ENCODE measurements at places on chromosomes 5 and 9.

- no peak for DNase-seq
Measured at GRCh38 chr9:134486596-134486995, 155.0 kb upstream of the COL5A1 start.

- no peak for DNase-seq
Measured at GRCh38 chr5:110018509-110018908, 328.8 kb downstream of the MAN2A1 start.

DNA sequence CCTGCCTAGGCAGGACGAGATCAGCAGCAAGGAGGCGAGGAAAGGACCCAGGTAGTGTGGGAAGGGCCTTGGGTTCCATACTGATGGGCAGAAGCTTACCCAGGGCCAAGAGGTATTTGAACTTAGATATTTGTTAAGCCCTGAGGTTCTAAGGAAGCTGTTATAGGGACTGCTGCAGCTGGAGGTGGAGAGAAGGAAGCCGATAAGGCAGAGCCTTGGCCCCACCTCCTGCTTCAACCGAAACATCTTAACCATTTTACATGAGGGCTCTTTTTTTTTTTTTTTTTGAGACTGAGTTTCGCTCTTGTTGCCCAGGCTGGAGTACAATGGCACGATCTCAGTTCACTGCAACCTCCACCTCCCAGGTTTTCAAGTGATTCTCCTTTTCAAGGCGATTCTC, 8.6 kb upstream of the AQP3 start:
- no peak for DNase-seq

DNA sequence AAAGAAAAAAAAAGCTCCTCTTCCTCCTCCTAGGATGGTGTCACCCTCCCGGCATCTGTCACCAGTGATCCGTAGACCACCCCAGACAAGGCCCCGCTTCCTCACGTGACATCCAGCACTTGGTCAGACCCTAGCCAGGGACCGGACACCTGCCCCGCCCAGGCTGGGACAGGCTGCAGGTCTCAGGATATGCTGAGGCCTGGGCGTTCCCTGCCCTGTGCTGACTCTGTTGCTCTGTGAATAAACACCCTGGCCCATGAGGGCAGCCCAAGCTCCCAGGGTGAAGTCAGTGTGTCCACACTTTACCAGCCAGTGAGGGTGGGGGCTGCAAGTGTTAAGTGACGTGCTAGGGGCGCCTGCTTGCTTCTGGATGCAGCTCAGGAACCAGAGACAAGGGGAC, 5.6 kb downstream of the EDF1 start:
- DNase-seq, result no peak

DNA sequence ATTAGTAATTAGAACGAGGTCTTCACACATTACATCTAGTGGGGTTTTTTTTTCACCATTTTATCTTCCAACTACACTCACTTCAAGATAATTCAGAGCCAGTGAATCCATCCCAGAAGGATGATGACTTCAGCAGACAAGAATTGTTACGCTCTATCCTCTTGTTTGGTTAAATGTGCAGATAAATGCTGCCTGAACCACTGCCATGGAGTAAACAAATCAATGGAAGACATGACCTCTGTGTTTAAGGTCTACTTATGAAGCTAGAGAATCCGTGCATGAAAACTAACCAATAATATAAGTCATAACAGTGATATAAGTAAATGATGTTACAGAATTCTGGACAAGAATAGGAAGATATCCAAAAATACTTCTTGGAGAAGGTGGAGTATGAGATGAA, 602.6 kb downstream of the TLR4 start:
- DNase-seq, result no peak

DNA sequence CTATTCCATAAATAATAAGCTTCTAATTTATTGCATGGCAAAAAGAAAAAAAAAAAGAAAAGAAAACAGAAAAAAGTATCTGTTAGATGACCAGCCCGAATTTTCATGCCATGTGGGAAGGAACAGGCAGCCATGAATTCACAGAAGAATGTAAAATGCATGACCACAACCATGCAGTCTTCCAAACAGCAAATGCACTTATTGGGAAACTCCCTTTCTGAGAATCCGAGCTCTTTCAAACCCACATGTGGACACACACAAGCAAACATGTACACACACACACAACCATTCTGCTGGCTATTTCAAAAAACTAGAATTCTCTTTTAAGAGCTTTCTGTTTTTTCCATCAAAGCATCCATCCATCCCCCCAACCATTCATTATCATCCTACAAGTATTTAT, 236.1 kb downstream of the DNAH5 start:
- no peak for DNase-seq

DNA sequence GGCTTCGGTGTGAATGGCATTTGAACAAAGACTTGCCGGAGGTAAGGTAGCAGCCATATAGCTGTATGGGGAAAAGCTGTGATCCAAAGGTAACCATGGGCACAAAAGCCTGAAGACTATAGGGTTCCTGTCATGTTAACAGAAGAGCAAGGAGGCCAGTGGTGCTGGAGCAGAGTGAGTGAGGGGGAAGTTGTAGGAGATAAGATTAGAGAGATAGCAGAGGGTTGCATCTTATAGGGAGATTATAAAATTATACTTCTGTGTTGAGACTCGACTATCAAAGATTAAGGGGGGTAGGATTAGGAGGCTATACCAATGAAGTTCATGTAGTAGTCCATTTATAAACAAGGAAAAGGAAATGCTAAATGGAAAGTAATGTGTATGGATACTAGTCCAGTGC, 3.3 kb downstream of the NCBP1 start:
- no peak for DNase-seq

- no peak for DNase-seq
Measured at GRCh38 chr9:73090214-73090613, 61.5 kb upstream of the ANXA1 start.

- no peak for DNase-seq
Measured at GRCh38 chr5:90983148-90983547, 400.0 kb downstream of the ARRDC3 start.

- no peak for DNase-seq
Measured at GRCh38 chr9:86122311-86122710, 23.0 kb upstream of the GOLM1 start.

DNA sequence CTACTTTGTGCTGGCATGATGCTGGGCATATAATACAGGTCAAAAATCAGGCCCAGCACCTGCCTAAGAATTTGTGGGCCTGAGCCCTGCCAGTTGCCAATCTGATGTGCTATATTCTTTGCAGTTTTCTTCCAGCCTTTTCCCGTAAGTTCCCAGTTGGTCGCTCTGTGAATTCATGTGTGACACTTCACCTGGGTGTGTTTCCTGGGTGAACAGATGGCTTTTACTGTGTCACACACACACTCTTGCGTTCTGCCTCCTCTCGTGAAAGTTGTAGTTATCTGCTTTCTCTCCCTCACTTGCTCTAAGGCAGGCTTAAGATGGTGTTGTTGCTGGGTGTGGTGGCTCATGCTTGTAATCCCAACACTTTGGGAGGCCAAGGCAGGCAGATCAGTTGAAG, 153.5 kb upstream of the DMRT1 start:
- no peak for DNase-seq

DNA sequence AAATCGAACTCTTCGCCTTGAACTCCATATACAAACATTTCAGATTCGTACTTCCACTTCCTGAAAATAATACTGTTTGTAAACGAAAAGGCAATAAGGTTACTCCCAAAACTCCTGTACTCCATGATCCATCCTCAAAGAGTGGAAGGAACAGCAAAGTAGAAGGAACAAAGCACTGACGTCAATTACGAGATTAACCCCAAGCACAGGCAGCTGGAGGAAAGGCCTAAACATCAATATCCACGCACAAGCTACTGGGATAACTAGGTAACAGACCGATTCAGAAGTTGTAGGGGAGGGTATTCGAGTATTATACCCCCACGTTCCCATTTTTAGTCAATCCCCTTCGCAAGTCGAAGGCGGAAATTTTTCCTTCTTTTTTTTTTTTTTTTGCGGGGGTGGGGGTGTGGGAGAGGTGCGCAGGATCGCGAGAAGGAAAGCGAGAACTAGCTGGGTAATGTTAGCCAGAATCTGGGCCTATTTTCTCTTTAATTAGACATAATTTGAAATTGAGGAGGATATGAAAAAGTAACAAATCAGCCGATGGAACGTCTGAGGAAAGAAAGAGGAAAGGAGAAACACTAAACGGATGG, 909 bp downstream of the AFF4 start:
- peak; percentile 43 for DNase-seq

DNA sequence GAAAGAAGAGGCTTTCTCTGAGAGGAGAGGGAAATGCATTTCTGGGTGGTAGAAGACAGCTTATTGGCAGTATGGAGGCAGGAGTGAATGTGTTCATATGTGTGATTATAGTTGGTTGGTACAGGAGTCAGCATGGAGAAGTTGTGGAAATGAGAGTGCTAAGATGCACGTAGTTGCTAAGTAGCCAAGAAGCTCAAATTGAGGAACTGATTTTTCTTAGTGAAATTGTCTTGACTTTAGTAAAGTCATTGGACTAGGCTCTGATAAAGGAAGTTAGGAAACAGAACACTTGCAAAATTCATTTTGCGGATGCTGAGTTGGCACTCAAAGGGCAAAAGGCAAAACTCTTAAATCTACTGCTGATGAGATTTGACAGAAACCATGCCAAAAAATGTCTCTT, 158.9 kb upstream of the VCAN start:
- DNase-seq, result no peak

Data from dermis microvascular lymphatic vessel endothelial cell (primary cell).